ENCODE measurements at places on chromosomes 6 and 20.

DNA sequence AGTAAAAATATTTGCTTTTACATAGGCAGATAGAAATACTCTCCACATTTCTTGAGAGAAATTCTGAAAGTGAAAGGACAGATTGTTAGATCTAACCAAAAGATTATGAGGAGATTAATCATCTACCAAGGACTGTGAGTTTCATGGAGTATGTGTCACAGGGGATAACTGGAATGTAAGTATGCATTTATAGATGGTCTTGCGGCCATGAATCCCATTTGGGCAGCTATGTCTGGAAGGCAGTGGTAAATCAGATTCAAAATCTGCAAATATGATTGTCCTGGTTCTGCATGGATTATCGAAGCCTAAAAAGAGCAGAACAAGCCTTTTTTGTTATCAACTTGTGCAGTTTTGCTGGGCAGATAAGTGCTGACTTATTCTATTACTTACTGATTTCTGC is 293.8 kb downstream of the RFPL4B start:
- no peak for DNase-seq

DNA sequence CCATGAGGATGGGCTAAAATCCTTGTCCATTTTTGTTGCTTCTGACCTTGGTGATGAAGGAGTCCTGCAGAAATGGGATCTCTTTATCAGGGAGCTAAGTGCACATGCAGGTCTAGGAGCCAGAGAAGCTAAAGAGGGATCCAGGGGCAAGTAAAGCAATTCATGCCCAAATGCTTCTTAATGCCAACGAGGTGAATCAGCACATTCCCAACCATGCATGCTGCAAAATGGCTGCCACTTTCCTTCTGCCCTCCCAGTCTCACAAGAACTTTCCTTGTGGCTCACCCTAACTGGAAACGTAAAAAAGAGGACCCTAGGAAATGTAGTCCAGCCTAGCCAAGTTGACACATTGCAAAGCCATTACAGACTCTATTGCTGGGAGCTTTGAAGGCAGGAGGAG is 298.4 kb downstream of the MAFB start:
- no peak for DNase-seq

DNA sequence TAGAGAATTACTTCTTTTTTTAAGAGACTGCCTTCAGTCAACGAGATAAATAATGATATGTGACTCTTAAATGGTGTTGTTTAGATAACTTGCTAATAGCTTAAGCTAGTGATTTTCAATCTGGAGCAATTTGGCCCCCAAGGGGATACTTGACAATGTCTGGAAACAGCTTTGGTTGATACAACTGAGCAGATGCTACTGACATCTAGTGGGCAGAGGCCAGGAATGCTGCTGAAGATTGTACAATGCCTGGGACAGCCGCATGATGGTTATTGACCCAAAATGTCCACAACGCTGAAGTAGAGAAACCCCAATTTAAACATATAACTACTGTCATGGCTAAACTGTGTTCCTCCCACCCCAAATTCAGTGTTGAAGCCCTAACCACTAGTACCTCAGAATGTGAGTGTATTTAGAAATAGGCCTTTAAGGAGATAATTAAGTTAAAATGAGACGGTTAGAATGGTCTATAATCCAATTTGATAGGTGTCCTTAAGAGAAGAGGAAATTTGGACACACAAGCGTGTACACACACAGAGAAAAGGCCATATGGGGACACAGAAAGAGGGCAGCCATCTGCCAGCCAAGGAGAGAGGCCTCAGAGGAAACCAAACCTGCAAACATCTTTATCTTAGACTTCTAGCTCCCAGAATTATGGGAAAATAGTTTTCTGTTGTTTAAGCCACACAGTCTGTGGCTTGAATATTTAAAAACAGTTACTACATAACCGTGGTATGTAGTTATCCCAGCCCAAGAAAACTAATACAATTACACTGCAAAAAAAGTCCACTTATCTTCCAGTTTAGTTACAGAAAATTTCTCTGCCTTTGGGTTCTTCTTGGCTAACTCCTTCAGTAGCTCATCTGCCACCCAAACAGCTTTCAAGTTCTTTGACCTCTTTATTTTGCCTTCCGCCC is 22.2 kb downstream of the RWDD2A start:
- DNase-seq, result peak; percentile 59

DNA sequence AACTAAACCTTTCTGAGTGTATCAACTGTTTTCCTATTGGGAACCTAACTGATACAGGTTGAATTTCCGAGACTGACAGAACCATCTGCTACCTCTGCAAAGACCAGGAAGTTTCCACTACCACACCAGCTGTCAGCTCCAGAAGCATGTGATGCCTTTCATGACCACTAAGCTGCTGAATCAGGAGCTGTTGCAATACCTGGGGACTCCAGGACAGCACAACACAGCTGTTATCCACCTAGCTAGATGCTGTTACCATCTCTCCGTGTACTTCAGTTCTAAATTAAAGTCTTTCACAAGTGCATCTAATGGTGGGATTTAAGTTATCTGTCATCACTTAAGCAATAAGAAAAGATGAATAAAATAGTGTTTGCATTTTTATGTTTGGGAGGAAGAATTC is 158.2 kb upstream of the IMPG1 start:
- no peak for DNase-seq

DNA sequence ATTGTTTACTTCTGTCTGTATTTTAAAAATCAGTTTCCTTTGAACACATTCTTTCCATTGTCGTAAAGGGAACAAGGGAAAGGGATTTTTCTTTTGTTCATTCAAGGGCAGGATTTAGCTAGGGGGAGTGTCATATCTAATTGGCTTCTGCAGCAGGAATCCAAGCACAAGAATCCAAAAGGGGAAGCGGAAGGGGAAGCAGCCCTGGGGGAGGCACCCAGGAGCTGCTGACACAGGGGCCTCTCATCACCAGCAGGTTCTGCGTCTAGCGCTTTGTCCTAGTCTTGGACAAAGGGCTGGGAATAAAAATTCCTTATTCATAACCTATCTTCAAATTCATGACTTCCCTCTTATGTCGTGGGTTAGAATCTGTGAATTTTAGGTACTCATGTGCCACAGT is 13.7 kb downstream of the RIPK1 start:
- peak; percentile 10 for DNase-seq

GRCh38 chr6:39280247-39280731 is 33.9 kb downstream of the KCNK17 start:
- no peak for DNase-seq

DNA sequence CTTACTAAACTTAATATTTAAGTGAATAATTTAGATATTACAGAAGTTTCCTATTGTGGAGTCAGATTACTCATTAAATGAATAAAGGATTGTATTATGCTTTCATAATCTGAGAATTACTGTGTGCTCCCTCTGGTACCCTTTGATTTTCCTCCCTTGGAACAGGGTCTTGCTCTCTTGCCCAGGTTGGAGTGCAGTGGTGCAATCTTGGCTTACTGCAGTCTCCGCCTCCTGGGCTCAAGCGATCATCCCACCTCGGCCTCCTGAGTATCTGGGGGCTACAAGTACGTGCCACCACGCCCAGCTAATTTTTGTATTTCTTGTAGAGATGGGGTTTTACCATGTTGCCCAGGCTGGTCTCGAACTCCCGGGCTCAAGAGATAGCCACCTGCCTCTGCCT is 9.6 kb downstream of the WTAP start:
- DNase-seq, result no peak

DNA sequence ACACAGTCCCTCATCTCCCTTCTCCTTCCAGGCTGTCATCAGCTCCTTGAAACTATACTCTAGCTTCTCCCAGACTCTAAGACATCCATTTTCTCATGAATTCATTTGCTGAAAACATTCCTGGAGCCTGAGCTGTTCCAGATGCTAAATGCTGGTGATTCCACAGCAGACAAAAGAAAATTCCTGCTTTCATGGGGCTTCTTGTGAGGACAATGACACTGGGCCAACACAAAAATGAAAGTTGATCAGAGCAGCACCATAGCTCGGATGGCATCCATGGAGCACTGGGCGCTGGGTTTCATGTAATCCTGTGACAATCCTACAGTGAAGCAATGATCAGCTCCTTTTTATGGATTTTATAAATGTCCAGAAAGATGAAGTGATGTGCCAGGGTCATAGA is 47.4 kb upstream of the STX16 start:
- no peak for DNase-seq

DNA sequence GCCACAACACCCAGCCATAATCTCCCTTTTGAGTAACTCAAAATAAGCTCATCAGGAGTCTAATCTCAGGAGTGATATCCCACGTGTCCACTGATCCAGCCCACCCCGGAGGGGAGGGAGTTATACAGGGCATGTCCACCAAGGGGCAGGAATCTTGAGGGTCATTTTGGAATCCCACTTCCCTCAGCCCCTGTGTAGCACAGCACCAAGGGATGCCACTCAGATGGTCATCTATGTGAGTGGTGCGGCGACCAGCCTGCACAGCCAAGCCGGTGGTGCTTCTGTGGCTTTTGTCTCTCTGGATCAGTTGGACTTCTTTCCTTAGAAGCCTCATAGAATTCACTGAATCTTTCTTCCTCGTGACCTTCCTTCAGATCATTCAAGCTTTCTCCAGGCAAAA is 11.0 kb upstream of the BCAS4 start:
- no peak for DNase-seq

DNA sequence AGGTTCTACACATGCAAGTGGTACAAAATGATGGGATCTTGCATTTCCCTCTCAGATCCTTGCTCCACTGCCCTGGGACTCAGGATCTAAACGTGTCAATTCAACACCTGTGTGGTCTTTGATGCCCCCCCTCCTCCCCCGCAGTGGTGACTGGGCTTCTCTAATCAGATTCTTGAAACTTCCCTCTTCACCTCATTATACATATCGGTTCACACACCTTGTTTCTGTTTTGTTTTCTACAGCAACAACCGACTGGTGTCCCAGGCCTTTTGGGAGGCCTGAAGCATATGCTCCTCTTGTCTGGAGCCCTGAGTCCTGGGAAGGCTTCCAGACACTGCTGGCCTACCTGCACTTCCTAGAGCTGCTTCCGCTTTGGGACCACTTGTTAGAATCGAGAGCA is 20.0 kb downstream of the SAMD3 start:
- DNase-seq, result no peak

DNA sequence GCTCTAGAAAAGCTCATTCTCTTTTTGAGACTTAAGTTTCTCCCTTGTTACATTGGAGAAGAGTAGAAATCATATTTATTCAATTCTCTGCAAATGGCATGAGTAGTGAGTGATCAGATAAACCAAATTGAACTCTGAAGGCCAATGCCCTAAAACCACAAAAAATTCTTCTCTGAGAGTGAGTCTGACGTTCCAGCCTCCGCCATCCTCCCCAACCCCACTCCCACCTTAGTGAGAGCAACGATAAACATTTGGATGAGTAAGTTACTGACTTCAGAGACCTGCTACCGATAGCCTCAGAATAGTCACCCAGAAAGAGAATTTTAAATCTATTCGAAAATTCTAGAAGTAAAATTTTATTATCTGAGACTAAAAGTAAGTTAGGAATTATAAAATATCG is 94.6 kb downstream of the TFAP2A start:
- DNase-seq, result no peak

GRCh38 chr6:152096863-152097496 is 289.5 kb downstream of the ESR1 start:
- no peak for DNase-seq

DNA sequence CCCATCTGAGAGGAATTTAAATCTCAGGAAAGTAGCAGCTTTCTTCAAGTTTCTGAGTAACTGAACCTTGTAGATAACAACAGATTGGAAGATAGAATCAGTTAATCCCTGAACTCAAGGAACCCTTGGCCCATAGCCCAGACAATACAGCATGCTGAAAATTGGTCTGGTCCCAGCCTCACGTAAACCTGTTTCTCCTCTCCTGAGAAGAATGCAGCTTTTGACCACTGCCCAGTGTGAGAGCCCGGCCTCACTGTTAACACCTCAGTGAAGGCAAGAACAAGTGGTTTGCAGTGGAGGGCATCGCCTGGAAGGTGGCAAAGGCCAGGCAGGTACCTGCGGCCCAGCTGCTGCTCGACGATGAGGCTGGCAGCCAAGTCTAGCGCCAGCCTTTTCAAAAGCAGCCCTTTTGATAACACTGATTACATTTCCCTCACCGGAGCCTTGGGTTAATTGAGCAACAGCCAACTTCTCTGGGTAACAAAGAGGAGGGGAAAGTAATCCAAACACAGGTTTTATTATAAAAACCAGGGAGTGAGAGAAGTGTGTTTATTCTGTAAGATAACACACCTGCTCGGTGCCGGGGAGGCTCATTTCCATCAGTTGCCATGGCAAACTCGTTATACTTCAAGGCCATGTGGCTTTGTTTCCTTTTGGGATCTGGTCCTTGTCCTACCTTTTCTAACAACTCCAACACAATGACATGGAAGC is 54.0 kb downstream of the TRAF3IP2 start:
- no peak for DNase-seq

- DNase-seq, result no peak
Observed at GRCh38 chr6:144602523-144603180, 317.5 kb downstream of the UTRN start.

DNA sequence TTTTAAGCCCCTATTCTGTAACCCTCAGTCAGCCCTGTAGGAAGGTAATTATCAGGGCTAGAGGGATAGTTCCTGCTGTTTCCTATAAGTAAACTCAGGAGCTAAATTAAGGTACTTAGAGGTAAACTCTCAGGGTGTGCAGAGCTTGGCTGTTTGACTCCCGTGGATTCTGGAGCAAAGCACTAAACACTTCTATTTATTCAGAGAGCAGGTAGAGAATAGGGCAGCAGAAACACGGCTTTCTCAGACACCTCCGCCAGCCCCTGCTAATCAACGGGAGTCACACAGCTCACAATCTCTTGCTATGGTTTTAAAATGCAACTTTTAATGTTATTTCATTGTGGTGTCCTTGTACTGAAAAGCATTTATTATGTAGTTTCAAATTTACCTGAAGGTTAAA is 21.8 kb downstream of the PRKN start:
- DNase-seq, result no peak

DNA sequence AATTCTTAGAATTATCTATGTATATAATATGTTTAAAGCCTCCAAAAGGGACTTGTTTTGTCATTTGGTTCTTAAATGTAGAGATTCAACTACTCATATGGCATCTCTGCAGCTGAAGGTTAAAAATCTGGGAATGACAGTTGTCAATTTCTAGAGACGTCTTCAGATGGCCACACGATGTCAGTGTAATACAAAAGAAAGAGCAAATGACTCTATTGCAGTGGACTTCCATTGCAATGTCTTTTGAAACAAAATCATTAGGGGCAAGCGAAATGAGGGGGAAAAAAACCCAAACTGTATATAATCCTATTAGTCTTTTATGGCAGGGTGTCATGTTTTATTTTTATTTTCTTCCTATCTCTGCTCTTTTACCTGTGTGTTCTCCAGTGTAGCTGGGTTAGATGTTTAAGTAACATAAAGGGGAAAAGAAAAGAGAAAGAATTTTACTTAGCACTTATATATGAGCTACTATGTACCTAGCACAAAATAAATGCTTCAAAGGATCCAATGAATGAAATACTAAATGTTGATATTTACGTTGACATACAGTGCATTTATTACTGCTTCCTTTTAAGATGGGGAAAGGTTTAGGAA is 26.2 kb downstream of the CCN2 start:
- no peak for DNase-seq

Measured in endothelial cell (in vitro differentiated cells).